ENCODE measurements at places on chromosomes 16 and 17.

GRCh38 chr17:57939797-57940196 is 15.4 kb downstream of the CUEDC1 start:
- DNase-seq: no peak

- no peak for DNase-seq
Measured at GRCh38 chr17:64042700-64043485, 22.5 kb upstream of the ICAM2 start.

DNA sequence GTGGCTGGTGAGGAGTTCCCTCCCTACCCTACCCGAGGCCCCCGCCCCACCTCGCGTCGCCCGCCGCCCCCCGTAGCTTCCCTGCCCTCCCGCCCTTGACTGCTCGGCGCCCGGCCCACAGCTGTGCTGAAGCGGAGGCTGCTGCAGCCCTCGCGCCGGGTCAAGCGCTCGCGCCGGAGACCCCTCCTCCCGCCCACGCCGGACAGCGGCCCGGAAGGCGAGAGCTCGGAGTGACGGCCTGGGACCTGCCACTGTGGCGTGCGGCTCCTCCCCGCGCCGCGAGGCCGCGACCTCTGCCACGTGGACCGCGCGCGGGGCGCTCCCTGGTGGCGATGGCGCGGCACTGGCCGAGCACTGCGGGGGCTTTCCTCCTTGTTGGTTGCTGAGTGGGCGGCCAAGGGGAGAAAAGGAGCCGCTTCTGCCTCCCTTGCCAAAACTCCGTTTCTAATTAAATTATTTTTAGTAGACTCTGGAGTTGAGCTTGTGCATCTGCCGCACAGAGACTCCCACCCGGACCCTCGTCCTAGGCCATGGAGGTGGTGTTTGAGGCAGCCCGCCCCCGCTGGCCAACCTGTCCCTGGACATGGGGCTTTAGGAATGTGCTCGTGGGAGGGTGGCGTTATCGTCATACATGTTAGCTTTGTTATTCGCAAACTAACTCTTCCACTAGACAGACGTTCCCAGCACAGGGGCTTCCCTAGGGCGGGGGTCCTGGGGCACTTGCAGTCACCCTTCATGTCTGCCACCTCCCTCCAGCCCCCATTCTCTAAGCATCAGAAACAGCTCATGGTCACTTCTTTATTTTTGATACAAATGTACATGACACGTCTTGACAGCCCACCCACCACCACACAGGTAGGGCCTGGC is 4.4 kb downstream of the TP53I13 start:
- DNase-seq: peak; percentile 52

DNA sequence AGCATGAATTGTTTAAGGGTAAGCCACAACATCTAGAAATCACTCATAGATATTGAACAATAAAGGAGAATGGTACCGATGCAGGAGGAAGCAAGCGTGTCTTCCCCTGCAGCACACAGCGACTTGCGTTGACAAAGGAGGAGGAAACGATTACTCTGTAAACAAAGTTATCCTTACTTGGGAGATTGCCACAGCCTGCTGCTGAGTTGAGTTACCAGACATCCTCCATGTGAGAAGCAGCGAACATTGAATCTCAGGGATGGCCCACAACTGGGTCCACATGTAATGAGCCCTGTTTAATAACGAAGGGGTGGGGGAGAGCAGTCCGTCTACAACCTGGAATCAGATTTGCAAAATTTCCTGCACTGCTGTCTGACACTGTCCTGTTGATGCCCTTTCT is 27.7 kb downstream of the CLUH start:
- DNase-seq: no peak

- DNase-seq: no peak
Measured at GRCh38 chr17:18362698-18363100, 651 bp downstream of the SHMT1 start.

DNA sequence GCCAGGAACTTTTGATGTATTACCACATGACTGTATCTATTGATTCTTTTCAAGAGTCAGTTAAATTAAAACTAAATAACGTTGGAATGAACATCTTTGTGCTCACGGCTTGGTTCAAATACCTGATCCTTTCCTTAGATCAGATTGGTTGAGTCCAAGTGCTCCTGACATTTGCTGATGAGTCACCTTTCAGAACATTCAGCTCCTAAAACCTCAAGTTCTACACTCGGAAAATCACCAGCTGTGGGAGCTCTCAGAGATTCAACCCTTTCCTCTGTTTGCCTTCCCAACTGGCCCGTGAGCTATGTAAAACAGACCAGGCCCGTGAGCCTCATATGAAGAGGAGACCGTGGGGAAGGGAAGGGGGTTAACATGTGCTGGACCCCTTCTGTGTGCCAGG is 68.1 kb downstream of the RTN4RL1 start:
- no peak for DNase-seq

DNA sequence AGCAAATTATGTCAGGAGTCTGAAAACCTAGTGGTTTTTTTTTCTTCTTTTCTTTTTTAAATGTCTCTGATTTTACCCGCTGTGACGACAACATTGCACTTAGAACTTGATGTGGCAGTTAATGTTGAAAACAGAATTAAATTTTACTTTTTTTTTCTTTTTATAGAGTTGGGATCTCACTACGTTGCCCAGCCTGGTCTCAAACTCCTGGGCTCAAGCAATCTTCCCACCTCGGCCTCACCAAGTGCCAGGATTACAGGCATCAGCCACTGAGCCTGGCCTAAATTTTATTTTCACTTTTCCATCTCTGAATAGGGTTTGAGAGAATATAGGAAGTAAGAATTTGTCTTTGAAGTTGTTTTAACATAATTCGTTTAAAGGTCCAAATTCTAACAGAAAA is 52.6 kb downstream of the CDK12 start:
- no peak for DNase-seq

- no peak for DNase-seq
Measured at GRCh38 chr16:12703935-12704334, 99.8 kb downstream of the CPPED1 start.

- DNase-seq: no peak
Measured at GRCh38 chr17:16212793-16213192, 2.5 kb downstream of the NCOR1 start.

DNA sequence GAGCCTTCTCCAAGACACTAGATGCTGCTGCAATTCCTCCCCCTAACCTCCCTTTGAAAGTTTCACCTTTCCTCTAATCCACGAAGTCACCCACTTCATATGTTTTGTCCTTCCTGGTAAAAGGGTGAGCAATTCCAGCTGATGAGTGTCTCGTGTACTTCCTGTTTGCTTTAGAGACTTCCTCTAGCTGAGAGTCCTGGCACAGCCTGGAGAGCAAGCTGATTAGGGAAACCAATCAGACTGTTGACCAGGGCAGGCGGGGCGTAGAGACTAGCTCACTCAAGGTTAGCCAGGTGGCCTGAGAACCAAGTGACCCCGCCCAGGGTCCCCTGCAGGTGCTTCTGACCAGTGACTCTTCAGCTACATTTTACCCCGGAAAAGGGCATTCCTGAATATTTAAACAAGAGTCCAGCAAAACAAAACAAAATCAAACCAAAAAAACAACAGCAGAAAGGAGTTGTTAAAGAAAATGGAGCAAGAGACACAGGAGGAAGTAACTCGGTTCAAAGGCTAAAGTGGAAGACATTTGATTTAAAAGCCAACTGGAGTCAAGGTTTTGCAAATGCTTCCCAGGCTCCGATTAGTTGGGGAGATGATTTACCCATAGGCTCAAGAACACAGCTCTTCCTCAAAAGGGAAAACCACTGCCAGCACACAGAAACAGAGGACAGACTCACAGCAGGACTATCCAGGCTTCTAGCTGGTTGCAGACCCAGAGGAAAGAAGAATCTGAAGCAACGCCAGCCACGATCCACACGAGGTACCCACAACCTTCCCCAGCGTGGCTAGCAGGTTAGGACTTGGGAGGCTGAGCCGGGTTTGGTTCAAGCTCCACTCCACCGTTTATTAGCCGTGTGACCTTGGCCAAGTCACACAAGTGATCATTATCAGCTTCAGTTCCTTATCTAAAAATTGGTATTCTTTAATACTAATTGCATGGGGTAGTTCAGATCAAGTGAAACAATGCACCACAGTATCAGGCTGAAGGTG is 13.4 kb downstream of the HSPB9 start:
- DNase-seq: no peak

- DNase-seq: no peak
Measured at GRCh38 chr17:9541718-9542117, 33.9 kb downstream of the STX8 start.

DNA sequence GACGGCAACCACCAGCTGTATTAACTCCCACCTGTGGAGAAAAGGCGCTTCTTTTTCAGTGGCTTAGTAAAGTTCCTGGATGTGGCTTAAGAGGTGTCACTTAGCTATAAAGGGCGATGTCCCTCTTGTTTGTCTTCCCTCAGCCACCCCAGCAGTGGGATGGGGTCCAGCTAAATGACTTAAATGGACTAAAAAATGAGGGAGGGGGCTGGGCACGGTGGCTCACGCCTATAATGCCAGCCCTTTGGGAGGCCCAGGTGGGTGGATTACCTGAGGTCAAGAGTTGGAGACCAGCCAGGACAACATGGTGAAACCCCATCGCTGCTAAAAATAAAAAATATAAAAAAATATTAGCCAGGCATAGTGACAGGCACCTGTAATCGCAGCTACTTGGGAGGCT is 667.5 kb upstream of the RBFOX1 start:
- DNase-seq: no peak

- DNase-seq: no peak
Measured at GRCh38 chr17:22409160-22409751, 716.9 kb downstream of the KCNJ18 start.

DNA sequence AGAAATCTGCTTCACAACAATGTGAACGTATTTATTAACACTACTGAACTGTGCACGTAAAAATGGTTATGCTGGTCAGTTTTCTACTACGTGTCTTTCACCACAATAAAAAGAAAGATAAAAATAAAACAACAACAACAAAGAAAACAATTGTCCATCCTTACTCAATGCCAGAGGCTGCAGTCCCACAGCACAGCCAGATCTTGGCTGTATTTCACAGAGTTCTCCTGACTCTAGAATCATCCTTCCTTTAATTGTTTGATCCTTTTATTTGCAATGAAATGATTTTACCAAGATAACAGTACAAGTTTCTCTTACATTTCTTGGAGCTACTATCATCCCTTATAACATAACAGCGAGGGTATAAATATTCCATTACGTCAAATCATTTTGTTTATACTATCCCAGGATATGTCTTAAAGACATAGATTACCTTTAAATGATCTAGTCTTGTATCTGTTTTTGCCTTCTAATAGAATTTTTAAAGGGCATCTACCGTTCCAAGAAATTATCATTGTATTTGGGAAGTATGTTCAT is 103.3 kb downstream of the SLC39A11 start:
- no peak for DNase-seq

GRCh38 chr17:14201988-14202380 is 34.7 kb downstream of the CDRT15 start:
- DNase-seq: no peak

DNA sequence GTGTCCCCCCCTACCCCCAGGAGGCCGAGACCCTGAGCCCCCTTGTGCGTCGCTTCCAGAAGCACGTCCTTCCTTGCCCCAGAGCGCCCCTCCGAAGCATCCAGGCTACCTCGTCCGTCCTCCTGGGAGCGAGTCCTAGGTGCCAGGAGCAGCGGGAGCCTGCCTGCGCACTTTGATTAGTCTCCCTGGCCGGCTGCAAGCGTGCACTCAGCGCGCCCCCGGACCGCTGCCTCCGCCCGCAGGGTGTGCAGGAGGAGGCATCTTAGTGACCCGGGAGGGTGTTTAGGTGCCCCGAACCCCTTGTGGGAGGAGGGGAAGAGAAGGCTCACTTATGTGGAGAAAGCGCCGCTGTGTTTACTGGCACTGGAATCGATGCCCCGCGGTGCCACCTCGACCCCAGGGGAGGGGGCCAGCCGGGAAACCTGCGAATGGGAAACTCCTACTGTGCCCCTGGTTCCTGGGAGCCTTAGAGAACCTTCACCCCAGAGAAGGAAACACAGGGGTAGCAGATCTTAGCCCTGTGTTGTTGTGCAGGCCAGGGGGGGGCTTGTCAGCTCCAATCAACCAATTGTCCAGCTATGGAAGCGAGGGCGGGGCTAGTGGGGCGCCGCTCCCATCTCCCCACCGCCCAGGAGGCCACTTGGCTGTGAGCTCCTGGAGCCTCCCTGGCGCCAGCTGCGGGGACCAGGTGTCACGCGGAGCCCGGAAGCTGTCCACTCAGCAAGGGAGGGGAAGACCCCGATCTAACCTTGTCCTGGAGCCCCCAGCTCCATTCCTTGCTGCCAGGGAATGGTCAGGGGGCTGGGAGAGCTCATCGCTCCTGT is 922.8 kb upstream of the EEF2KMT start:
- DNase-seq: no peak

- no peak for DNase-seq
Measured at GRCh38 chr16:6148361-6148760, 1050.8 kb upstream of the EEF2KMT start.

DNA sequence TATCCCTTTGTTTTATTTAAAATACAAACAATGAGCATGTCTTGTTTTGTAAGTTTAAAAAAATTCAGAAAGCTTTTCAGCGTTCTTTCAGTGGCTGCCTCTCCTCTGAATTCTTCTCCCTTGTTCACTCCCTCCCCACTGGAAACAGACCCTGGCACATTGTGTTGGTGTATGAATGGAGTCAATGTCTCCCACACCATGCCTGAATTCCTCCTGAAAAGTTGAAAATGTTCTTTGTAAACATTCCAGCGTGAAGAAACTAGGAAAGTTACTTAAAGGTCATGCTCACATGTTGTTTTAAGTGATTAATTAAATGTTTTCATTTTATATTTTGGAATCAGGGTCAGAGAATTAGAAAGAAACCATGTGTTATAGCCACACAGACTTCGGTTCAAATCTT is 136.9 kb upstream of the DYNLRB2 start:
- DNase-seq: no peak

GRCh38 chr17:13114601-13115031 is 96.8 kb upstream of the ELAC2 start:
- DNase-seq: no peak

DNA sequence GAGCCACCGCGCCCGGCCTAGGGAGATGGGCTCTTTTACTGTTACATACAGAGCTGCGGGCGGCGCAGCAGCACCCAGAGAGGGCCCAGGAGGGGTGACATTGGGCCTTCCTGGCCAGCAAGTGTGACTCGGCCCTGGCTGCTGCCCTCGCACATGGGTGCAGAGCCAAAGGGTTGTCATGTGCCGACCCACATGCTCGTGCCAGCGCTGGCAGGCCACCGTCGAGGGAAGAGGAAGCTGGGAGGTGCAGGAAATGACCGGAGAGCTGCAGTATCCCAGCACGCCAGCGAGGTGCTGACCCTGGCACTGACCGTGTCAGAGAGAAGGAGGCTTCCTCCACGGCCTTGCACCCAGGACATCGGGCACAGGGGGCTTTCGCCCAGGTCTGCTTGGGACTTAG is 8.0 kb downstream of the ENDOV start:
- DNase-seq: no peak

- DNase-seq: no peak
Measured at GRCh38 chr16:11328172-11329070, 16.8 kb upstream of the RMI2 start.

- DNase-seq: peak; percentile 29
Measured at GRCh38 chr17:44222112-44222869, 2.8 kb upstream of the UBTF start.
